GM23338 (cell line): ENCODE measurements at places on chromosomes 6 and 20.

- no peak overlapping the region for H3K27ac ChIP-seq
- no peaks in the 10 kb centered on the region; the same call in 1 of the 2 replicates for H3K36me3 ChIP-seq
- H3K27me3 ChIP-seq = no peaks in the 10 kb centered on the region
- no peak for DNase-seq
- H3K4me1 ChIP-seq = no peaks in the 10 kb centered on the region
Measured at GRCh38 chr6:154157082-154157481, 118.0 kb downstream of the OPRM1 start.

DNA sequence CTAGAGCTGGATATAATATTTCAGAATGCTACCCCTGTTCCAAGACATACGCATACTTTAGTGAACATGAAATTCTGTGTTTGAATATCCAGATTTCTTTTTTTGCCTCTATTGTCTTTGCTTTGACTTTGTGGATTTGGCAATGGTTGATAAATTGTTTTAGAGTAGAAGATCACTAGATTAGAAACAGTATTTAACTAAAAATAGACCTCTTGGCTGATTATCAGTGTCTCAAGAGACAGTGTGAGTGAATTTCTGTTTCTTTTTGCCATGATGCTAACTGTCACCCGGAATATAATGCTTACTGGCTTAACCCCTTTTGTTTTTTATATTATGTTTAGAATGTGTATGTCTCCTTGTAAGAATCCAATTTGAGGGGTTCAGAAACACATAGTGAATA lies 102.5 kb downstream of the PLCB1 start:
- DNase-seq = no peak
- no peaks in the 10 kb centered on the region for H3K36me3 ChIP-seq
- H3K27me3 ChIP-seq = no peaks in the 10 kb centered on the region
- no peak overlapping the region for H3K4me3 ChIP-seq
- H3K4me1 ChIP-seq = no peaks in the 10 kb centered on the region

GRCh38 chr6:74902846-74903245 lies 303.0 kb downstream of the COL12A1 start:
- H3K27ac ChIP-seq = no peak overlapping the region
- no peaks in the 10 kb centered on the region for H3K36me3 ChIP-seq

GRCh38 chr6:136411025-136411325 lies 121.3 kb upstream of the BCLAF1 start:
- H3K4me3 ChIP-seq = no peak overlapping the region
- peaks cover 8% of the 10 kb centered on the region for H3K4me1 ChIP-seq
- H3K27me3 ChIP-seq = no peaks in the 10 kb centered on the region
- no peak overlapping the region for H3K27ac ChIP-seq
- H3K36me3 ChIP-seq = no peaks in the 10 kb centered on the region
